NCI-H345 (cell line): ENCODE measurements at places on chromosomes 2 and 18.

- DNase-seq = no peak
These were observed 36.4 kb upstream of the SLC1A4 start for GRCh38 chr2:64952511-64953482.

- DNase-seq = no peak
These were observed 11.0 kb upstream of the CREG2 start for GRCh38 chr2:101398116-101398821.

DNA sequence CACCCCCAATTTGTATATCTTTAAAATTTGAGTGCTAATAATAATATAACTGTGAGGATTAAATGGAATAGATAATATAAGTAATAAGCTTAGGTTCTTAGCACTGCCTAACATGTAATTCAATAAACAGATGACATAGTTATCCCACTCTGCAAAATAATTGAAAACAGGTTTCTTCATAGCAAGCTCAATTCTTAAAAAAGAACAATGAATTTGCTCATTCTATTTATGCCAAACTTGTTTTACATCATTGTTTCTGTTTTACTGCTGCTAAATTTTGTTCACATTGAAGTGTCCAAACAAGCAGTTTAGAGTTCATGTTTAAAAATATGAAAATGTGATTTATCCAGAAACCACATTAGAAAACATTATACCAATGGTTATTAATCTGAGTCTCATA, 217.0 kb downstream of the MBD5 start:
- no peak for DNase-seq

GRCh38 chr18:51561821-51562220, 364.3 kb upstream of the MEX3C start:
- no peak for DNase-seq

- DNase-seq = no peak
These were observed 27.5 kb upstream of the GBX2 start for GRCh38 chr2:236195726-236196125.

GRCh38 chr18:27008575-27008974, 143.1 kb upstream of the AQP4 start:
- DNase-seq = no peak

DNA sequence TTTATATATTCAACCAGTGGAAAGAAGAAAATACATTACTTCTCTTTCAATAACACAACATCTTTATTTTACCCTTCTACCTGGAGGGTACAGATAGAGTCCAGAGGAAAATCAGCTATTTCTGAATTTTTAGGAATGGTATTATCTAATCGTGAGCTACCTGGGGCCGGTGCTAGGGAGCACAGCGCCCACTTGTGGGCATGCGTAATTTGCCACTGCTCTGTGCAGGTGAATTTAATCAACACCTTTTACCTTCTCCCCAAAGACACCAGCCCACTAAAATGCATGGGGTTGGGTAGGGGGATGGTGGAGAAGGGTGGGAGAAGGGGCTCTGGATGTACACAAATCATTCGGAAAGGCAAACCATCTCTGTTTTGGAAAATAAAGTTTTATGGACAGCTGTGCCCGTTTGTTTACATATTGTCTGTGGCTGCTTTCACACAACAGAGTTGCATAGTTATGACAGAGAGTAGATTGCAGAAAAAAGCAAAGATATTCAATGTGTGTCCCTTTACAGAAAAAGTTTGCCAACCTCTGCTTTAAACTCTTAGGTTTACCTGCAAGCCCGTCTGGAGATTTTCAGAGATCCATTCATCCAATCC, 51.5 kb upstream of the DCC start:
- peak; percentile 8 for DNase-seq

- peak; percentile 6 for DNase-seq
These were observed 64.0 kb upstream of the REG3A start for GRCh38 chr2:79223539-79223938.

- DNase-seq = no peak
These were observed 45.8 kb upstream of the ID2 start for GRCh38 chr2:8636041-8636491.

- DNase-seq = no peak
These were observed 856 bp downstream of the ACAA2 start for GRCh38 chr18:49812286-49813068.

DNA sequence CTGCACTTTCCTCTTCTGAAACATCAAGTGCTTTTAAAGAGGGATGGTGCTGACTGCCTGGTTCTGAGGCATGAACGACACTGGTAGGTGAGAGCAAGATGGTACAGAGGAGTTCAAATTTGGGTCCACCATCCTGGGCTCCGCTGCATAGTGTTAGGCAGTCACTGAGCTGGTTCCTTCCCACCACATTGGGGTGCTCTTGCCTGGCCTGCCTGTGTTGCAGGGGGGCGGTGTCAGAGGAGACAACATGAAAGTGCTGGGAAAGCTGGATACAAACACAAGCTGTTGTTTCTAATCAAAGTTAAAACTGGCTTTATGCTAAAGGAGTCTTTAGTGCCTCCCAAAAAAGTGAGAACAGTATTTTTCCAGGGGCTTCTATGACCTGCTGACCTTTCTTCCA, 258.1 kb downstream of the GBX2 start:
- DNase-seq = no peak

GRCh38 chr2:174176898-174177297, 71.4 kb downstream of the OLA1 start:
- peak; percentile 37 for DNase-seq

DNA sequence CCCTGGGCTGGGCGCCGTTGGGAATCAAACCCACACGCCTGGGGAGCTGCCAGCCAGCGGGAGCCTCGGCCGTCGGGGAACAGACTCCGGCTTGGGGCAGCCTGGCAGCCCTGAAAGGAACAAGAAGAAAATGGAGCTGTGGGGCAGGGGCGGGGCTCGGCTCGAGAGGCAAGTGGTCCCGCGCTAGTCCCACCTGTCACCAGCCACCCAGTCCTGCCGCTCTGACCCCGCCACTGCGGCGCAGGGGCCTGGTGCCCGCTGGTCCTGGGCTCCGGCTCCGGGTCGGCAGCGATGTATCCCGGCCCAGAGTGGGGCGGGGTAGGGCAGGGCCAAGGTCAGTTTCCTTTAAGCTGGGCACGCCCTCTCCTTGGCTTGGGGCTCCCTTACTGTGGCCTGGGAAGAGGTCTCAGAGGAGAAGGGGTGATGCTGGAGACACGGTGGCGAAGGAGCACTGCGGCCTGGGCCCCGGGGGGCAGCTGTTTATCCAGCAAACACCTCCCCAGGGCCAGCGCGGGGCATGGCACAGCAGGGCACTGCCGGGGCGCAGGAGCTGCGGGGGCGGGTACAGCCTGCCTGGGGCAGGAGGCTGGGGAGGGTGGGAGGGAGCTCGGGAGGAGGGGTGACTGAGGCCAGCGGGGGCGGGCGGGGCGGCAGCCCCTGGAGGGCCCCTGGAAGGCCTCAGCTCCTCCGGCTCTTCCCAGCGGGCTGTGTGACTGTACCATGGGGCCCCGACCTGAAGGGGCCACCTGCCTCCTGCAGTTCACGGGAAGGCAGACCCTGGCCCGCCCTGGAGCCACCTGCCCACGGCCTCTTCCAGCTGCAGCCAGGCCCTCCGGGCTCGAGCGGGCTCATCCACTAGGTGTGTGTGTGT, 15.6 kb downstream of the ODC1 start:
- no peak for DNase-seq

DNA sequence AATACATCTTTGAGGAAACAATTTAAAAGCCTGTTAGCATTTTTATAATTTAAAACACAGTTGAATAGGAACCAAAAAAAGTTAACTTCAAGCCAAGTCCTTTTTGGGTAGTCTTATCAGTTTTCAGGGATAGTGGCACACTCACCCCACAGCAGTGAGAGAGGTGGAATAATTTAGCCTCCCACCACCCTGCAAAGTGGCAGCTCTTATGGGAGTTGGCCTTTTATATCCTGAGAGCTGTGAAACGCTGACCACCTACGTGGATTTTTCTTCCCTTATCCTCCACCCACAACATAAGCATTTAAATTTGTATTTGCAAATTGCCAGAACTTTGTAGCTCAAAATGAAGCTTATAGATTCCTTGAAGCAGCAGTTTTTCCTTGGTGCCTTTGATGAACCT, 167.1 kb downstream of the MYO1B start:
- DNase-seq = no peak

DNA sequence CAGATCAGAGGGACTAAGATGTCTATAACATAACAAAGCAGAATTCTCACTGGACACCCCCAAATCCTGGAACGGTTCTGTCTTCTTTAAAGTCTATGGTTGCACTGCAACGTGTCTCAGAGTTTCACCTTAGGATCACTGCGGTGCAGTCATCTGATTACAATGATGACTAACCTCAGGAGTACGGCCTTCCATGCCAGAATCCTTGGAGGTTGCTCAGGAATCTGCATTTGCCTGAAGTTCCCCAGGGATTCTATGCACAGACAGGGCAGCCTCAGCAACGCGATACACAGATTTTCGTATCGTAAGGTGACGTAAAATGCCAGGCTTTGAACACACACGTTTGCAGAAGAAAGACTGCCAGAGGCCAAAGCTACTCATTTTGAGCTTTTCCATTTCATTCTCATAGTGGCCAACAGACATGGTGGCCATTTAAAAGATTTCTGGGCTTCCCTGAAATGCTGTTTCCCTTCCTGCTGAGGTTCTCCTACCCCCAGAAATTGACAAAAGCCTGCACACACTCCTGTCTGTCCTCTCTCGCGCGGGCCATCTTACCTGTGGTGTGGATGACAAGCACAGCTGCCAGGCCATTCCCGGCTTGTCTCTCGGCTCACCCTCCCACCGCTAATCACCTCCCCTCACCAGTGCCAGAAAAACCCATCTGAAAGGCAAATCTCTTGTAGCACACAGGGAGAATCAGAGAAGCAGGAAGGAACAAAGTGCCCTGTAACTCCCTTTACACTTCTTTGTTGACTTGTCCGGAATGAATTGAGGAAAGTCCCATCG, 148.8 kb downstream of the ACKR3 start:
- DNase-seq = no peak

DNA sequence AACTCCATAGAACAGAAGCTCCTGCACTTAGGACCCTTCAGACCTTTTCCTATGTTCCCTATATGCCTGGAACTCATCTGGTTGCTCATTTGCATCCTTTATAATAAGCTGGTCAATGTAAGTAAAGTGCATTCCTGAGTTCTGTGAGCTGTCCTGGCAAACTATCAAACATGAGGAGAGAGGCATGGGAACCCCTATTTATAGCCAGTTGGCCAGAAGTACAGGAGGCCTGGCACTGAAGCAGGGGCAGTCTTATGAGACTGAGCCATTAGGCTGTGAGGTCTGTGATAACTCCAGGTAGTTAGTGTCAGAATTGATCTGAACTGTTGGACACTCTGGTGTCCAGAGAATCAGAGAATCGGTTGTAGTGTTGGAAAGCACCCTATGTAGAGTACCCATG, 88.4 kb downstream of the EHD3 start:
- no peak for DNase-seq

- no peak for DNase-seq
These were observed 164.0 kb upstream of the SESTD1 start for GRCh38 chr2:179428649-179429048.

DNA sequence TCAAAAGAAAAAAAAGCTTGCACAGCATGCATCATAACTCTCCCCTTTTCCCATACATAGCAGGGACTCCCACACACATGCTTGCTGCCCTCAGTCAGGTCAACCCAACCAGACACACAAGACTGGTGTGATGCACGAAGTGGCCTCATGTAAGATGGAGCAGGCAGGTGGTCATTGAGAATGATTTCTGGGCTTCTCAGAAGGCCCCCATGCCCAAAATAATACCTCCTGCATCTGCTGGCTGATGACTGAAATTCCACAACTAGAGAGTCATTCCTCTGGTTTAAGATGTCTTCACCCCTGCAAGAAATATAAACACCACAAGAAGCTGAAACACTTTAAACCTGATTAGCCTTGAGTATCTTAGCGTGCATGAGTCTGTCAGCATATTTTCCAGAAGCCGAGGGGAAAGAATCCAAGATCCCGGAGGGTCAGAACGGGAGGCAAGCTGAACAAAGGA, 131.1 kb downstream of the AFF3 start:
- DNase-seq = no peak

- DNase-seq = peak; percentile 87
These were observed 972 bp upstream of the DLX2 start for GRCh38 chr2:172103471-172104272.

DNA sequence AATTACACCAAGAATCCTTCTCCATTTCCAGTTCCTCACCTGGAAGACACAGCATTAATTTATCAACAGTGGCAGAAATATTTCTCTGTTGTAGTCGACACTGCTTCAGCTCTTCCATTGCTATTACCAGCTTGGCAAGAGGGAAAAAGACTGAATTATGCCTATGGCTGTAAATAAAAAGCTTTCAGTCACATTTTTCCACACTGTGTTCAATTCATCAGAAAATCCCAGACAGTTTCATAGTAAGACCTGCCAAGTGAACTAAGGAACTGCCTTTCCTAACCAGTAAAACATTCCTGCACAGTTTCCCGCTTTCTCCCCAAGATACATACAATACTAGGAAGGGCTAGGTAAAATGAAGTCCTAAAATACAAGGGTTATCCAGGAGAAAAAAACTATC, 94.7 kb downstream of the EXOC6B start:
- no peak for DNase-seq

DNA sequence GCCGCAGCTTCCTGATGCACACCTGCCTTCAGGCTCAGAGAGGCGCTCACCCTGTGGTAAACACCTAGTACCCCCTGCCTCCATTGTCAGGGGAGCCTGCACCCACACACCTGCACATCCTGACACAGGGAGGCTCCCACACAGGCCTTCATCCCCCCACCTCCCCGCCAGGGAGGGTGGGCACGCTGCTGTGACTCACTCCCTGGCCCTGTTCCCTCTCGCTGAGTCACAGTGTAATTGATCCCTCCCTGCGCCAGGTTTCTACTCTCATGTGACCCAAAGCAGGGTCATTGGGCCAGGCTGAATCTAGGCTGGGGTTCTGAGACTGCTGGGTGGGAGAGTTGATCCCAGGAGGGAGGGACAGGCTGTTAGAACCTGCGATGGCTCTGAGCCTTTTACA, 8.5 kb upstream of the CELF4 start:
- DNase-seq = no peak

DNA sequence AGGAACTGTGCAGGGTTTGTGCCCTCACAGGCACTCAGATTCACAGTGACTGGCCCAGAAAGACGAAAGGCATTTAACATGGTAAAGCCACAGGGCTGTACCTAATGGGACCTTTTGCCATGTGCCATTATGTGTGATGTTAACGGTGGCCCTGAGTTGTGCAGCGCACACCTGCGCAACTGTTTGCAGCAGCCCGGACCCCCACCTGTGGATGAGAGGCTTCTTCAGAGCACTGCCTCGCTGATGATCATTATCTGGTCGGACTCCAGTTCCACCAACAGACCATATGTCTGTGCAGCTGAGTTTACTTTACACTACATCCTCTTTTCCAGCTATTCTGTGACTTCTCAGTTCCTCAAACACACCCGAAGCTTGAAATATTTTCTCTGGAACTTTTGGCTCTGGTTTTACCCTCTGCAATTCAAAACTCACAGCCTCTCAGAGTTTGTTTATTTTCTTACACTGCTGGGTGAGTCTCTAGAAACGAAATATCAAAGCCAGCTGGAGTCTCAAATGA, 35.6 kb upstream of the UBE2F start:
- no peak for DNase-seq

- DNase-seq = no peak
These were observed 25.9 kb downstream of the MALT1 start for GRCh38 chr18:58697146-58697545.
